ENCODE measurements at places on chromosomes 6 and 20. TPM values are rescaled to one million over a fixed set of nuclear protein-coding genes. Genes with fewer than 3 reads are reported as not detected.

The KIF25 gene
- 0.15 TPM for total RNA-seq

The SLC24A3 gene
- under 0.01 TPM for total RNA-seq

The BTBD3 gene
- total RNA-seq = 8.9 TPM

The ADGRF4 gene
- total RNA-seq = not detected

The SLPI gene
- total RNA-seq = not detected

The CDH4 gene
- total RNA-seq = 10.8 TPM

The ADRM1 gene
- total RNA-seq = 192 TPM

The TGM2 gene
- 38.3 TPM for total RNA-seq

The SLC35F1 gene
- 0.15 TPM for total RNA-seq

The RBM24 gene
- total RNA-seq = 3.1 TPM

The CNKSR3 gene
- total RNA-seq = 6.8 TPM

The ELOVL2 gene
- total RNA-seq = under 0.01 TPM

The KIAA1755 gene
- 1.5 TPM for total RNA-seq

The DNPH1 gene
- total RNA-seq = 74.8 TPM

The DAAM2 gene
- total RNA-seq = 7.9 TPM

The PCK1 gene
- not detected for total RNA-seq

The ZNF831 gene
- not detected for total RNA-seq

The KIAA0408 gene
- 0.30 TPM for total RNA-seq

The CFAP206 gene
- total RNA-seq = 0.17 TPM

The PDE7B gene
- 5.6 TPM for total RNA-seq

The DNMT3B gene
- 4.0 TPM for total RNA-seq

The CEP85L gene
- total RNA-seq = 4.5 TPM

The KHDC1L gene
- not detected for total RNA-seq

The EDN3 gene
- not detected for total RNA-seq

The FOXF2 gene
- 16.4 TPM for total RNA-seq

The HTR1E gene
- total RNA-seq = not detected

The BMP7 gene
- not detected for total RNA-seq

The LY6G5C gene
- 2.2 TPM for total RNA-seq

The DEFB115 gene
- not detected for total RNA-seq

The ANGPT4 gene
- under 0.01 TPM for total RNA-seq

The UCKL1 gene
- 26.7 TPM for total RNA-seq

The FKBP1A gene
- total RNA-seq = 111 TPM

The OXT gene
- not detected for total RNA-seq

The FNDC11 gene
- 0.50 TPM for total RNA-seq

The VGLL2 gene
- not detected for total RNA-seq

The PXMP4 gene
- total RNA-seq = 8.5 TPM

The CGA gene
- total RNA-seq = not detected

The MEP1A gene
- not detected for total RNA-seq

The CNR1 gene
- total RNA-seq = 0.45 TPM

The BPIFB6 gene
- total RNA-seq = not detected

The SPAG4 gene
- 6.8 TPM for total RNA-seq

The MMP24 gene
- 0.17 TPM for total RNA-seq

The MUC21 gene
- not detected for total RNA-seq

Measured in bronchus fibroblast of lung (primary cell).